Fibroblast of villous mesenchyme (primary cell): ENCODE measurements at places on chromosomes 12 and 14.

- peak; percentile 82 for DNase-seq
These were observed 29.7 kb upstream of the CHST11 start for GRCh38 chr12:104426926-104427546.

GRCh38 chr12:89971880-89972279 lies 263.2 kb upstream of the ATP2B1 start:
- DNase-seq = peak; percentile 37

GRCh38 chr12:17507336-17507735 lies 582.7 kb downstream of the RERGL start:
- no peak for DNase-seq

DNA sequence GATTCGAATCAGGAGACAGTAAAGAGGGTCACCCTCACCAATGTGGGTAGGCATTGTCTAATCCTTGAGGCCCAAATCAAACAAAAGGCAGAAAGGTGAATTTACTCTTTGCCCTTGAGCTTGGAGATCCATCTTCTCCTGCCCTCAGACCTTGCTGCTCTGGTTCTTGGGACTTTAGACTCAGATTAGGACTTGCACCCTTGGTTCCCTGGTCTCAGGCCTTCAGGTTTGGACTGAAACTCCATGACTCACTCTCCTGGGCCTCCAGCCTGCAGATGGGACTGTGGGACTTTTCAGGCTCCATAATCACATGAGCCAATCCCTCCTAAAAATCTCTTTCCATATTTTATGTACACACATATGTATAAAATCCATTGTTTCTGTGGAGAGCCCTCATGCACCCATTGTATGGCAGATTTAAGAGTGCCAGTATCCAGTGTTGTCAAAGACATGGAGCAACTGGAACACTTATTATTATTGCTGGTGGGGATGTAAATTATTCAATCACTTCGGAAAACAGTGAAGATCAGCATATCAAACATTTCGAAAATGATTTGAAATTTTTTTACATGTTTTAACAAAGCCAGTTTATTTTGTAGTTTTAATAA lies 48.7 kb downstream of the EID3 start:
- no peak for DNase-seq

- DNase-seq = no peak
These were observed 50.0 kb upstream of the GPATCH2L start for GRCh38 chr14:76101391-76102379.

- DNase-seq = no peak
These were observed 1.2 kb downstream of the GPR84 start for GRCh38 chr12:54363047-54363446.

DNA sequence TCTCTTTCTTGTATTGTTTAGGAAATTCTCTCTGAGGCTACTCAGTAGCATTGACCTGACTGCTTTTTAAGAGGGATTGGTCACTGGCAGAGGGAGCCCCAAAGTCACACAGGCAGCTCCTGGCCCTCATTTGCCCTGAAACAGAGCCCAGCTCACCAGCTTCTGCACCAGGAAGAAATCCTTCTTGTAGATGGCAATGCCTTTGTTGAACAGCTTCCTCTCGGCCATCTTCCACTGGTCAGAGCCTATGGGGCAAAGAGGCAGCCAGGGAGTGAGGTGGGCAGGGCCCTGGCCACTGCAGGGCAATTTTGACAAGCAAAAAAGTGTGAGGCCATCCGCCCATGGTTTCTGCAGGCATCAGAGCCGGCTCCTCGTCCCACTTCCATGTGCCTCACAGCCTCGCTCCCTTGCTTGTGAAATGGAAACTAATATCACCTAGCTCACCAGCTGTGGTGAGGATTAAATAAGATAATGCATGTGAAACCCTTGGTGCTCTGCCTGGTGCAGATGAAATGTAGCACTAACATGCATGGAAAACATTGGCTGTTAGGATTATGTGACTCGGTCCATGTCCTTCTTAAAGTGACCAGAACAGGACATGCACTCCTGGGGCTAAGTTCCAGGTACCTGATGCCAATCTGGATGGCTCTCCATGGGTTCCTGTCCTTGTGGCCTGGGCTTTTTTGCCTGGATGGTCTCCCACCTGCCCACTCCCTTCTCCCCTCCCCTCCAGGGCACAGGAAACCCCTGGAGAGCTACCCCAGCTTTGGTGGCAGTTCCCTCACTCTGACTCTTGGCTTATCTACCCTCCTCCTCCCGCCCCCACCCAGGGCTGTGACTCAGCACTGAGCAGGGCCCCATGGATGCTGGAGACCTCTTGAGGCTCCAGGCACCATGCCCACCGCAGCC lies 11.2 kb upstream of the PNMA1 start:
- DNase-seq = peak; percentile 57

DNA sequence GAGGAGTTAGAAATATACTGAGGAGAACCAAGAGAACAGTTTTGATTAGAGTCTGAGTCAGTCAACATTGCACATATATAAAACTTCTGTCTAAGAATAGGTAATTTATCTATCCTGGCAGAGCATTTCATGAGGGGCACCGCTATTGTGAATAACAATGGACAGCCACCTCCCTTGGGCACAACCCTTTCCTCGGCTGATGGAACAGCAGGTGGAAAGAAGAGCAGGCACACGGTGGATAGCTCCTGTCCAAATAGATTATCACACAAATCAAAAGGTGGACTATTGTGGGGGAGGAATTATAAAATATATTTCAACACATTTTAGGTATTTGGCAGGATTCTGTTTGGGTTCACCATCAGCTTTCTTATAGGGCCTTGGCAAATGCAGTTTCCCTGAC lies 84.0 kb upstream of the PTPRB start:
- no peak for DNase-seq

GRCh38 chr14:52012635-52013034 lies 23.3 kb downstream of the RTRAF start:
- DNase-seq = peak; percentile 67

GRCh38 chr12:71400481-71400880 lies 39.1 kb upstream of the LGR5 start:
- no peak for DNase-seq

- DNase-seq = no peak
These were observed 63.9 kb downstream of the MYRFL start for GRCh38 chr12:69888901-69889300.

DNA sequence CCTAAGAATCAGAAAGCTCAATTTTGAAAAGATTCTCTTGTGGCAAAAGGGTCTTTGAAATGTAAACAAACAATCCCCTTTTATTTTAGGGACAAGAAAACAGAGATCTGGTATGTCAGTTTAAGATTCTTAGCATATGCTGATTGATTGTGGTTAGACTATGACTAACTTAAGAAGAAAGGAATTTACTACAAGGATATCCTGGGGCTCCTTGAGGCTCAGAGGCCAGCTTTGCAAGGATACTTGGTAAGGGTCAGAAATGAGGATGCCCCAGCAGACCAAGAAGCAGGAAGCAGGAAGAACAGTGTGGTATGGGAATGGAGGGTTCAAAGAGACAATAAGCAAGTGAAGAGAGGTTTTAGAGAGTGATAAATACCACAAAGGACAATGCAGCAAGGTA lies 474.6 kb downstream of the ETNK1 start:
- no peak for DNase-seq

- no peak for DNase-seq
These were observed 4.8 kb downstream of the KITLG start for GRCh38 chr12:88575361-88575970.

- DNase-seq = no peak
These were observed 264.6 kb downstream of the ADGRD1 start for GRCh38 chr12:131218026-131218922.

GRCh38 chr12:89556976-89557375 lies 31.1 kb upstream of the POC1B start:
- DNase-seq = no peak

DNA sequence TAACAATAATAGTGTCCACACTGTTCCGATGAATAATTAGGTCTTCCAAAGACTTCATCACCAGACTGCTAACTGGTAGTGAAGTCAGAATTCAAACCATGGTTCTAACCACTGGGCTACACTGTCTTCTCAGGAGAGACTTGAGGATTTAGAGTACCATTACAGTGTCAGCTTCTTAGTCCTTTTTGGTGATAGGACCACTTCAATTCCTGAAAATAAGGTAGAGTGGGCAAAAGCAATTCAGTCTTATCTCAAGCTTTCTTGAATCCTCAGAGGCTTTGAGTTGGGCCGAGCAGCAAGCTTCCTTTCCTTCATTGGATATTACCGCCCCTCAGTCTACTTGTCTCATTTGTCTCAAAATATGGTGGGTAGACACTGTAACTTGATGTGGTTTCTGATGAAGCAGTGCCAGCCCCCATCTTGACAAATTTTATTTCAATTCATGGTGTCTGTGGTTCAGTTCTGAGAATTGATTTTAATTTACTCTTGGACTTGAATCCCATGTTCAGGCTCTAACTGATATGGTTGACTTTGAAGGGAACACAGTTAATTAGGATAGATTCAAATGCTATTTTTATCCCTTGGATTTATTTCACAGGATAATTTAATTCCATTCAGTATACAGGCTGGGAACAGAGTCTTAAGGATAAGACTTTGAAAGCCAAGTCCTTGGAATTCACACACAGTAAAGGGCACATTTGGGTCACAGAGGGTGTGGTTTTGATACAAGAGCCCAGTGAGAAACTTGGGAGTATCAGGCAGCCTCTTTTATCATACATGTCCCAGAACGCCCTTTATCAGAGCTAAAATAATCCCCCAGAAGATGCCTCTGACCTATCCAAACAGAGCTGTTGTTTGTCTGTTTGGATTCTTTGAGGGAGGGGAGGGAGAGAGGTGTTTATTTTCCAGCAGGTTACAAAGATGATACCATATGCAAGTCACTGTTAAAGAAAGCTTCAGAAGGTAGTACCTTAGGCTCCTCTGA lies 167.3 kb downstream of the PRKCH start:
- peak; percentile 53 for DNase-seq

DNA sequence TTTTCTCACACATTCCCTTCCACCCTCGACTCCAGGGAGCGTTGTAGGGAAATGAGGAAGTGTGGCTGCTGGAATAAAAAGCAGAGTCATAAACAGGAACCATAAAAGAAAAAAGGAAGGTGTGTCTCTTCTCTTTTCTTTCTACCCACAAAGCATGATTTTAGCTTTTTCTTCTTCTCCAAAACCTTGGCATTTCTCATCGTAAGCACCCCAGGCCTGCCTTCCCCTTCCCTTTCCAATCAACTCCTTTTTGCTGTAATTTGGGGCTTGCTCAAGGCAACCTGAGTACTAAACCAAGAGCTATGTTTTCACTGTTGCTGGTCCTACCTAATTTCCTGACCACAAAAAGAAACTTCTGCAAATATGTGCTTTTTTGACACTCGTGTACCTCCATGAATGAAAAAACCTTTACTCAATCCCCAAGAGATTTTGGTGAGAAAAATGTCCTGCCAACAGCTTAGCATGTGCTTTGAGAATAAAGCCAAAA lies 9.2 kb downstream of the PLBD1 start:
- no peak for DNase-seq

GRCh38 chr12:99130808-99131553 lies 485.9 kb downstream of the APAF1 start:
- DNase-seq = no peak

- DNase-seq = peak; percentile 25
These were observed 47.1 kb downstream of the TBX3 start for GRCh38 chr12:114636723-114637480.

GRCh38 chr14:68245146-68246073 lies 425.8 kb downstream of the RAD51B start:
- peak; percentile 94 for DNase-seq

GRCh38 chr14:87901236-87901635 lies 91.7 kb downstream of the GALC start:
- no peak for DNase-seq

GRCh38 chr12:127107744-127108143 lies 1159.2 kb upstream of the TMEM132C start:
- DNase-seq = no peak

GRCh38 chr12:113361574-113362370 lies 3.4 kb downstream of the PLBD2 start:
- DNase-seq = peak; percentile 36

DNA sequence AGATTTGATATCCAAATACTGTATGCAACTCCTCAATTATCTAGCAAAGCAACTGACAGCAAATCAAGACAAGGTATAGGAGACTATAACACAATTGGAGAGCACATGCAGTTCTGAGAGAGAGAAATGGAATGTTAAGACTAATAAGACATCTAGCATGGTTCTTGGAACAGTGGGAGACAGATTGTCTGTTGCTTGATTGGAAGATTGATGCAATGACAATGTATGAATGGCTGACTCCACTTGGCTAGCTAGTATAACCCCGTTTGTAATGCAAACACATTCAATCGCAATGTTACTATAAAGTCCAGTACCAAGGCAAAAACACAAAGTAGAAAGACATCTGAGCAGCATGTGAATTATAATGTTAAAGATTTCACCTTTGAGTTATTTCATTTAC lies 179.3 kb downstream of the RPL10L start:
- no peak for DNase-seq

- no peak for DNase-seq
These were observed 99.4 kb upstream of the FRMD6 start for GRCh38 chr14:51552275-51552674.

DNA sequence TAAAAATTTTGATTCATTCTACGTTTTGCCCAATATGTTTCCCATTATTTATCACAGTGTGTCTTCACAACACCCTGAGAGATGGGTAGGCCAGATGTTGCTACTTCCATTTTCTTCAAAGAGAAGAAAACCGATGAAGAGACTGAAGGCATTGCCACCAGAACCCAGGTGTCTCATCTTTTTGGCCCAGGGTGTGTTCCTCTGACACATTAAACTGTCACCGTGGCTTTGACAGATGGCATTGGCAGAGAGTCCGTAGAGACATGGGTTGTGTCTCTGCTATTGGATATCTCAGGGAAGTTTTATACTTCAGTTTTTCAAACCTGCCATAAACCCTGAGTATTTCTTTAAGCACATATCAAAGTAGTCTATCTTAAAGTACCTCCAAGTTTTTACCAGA lies 11.3 kb upstream of the NUDT4 start:
- DNase-seq = no peak

- DNase-seq = no peak
These were observed 1.5 kb upstream of the HCAR1 start for GRCh38 chr12:122732170-122732569.
